ENCODE measurements at places on chromosomes 12 and 14. TPM values are rescaled to one million over a fixed set of nuclear protein-coding genes. Genes with fewer than 3 reads are reported as not detected.

KLRG1 gene
- total RNA-seq = 5.0 TPM

MAP3K9 gene
- 6.8 TPM for total RNA-seq

MGAT4C gene
- not detected for total RNA-seq

IL31 gene
- total RNA-seq = not detected

HPD gene
- total RNA-seq = not detected

KCNC2 gene
- not detected for total RNA-seq

ZFP36L1 gene
- 222 TPM for total RNA-seq

KRT83 gene
- not detected for total RNA-seq

GALNT9 gene
- not detected for total RNA-seq

PEX5 gene
- total RNA-seq = 31.2 TPM

DACT1 gene
- 1.4 TPM for total RNA-seq

P2RX2 gene
- not detected for total RNA-seq

PDE3A gene
- not detected for total RNA-seq

FOS gene
- total RNA-seq = 9.4 TPM

RTL1 gene
- not detected for total RNA-seq

SERPINA10 gene
- not detected for total RNA-seq

GLIPR1L1 gene
- total RNA-seq = not detected

RAB21 gene
- 73.9 TPM for total RNA-seq

CLEC2D gene
- 433 TPM for total RNA-seq

FOXN4 gene
- not detected for total RNA-seq

TAPBPL gene
- 45.4 TPM for total RNA-seq

SYNE2 gene
- 113 TPM for total RNA-seq

OLR1 gene
- total RNA-seq = not detected

CLEC4C gene
- total RNA-seq = not detected

LALBA gene
- not detected for total RNA-seq

DIO2 gene
- not detected for total RNA-seq

FOXJ2 gene
- total RNA-seq = 27.1 TPM

MAP1LC3B2 gene
- total RNA-seq = 1.6 TPM

C12orf50 gene
- 0.13 TPM for total RNA-seq

VRTN gene
- total RNA-seq = not detected

KCNA1 gene
- total RNA-seq = not detected

SIX4 gene
- not detected for total RNA-seq

TDRD9 gene
- total RNA-seq = 0.22 TPM

CLEC7A gene
- total RNA-seq = not detected

ERBB3 gene
- total RNA-seq = 22.7 TPM

CMTM5 gene
- not detected for total RNA-seq

CLMN gene
- 2.2 TPM for total RNA-seq

FERMT2 gene
- total RNA-seq = 0.52 TPM

NCKAP5L gene
- 13.0 TPM for total RNA-seq

SPTB gene
- total RNA-seq = not detected

ADAMTS20 gene
- not detected for total RNA-seq

TMEM132C gene
- not detected for total RNA-seq

Measured in naive thymus-derived CD8-positive, alpha-beta T cell (primary cell).